ENCODE measurements at places on chromosomes 5 and 9.

DNA sequence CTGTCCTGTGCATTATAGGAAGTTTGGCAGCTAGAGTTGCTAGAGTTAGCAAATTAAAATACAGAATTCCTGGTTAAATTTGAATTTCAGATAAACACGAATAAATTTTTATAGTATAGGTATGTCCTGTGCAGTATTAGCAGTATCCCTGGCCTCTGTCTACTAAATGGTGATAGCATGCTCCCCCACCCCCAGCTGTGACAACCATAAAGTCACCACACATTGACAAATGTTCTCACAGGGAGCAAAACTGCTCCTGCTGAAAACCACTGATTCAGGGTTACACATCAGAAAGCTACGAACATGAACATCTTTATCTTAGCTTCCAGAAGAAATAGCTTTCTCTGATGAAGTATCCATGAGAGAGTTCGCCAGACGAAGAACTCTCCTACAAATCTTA lies 91.8 kb upstream of the CCDC112 start:
- DNase-seq, result no peak

DNA sequence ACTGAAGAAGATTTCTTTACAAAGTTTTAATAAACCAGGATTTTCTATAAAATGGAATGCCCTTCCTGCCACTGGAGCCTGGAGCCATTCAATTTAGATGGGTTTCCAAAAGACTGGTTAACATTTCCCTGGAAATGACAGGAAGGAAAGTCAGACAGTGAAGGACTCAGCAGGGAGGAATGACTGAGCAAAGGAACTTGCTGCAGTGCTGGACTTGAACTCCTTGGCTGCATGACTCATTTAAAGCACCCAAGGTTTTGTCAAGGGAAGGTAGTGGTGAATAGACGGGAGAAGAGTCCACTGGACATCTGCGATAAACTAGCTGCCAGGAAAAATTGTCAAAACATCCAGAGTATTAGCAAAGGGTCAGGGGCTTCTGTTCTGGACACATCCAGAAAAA lies 163.8 kb upstream of the SLC28A3 start:
- DNase-seq, result no peak

GRCh38 chr5:115685490-115685889 lies 59.7 kb upstream of the TMED7 start:
- DNase-seq, result no peak

- DNase-seq, result no peak
Measured at GRCh38 chr5:64312491-64312890, 146.8 kb downstream of the RNF180 start.

- DNase-seq, result no peak
Measured at GRCh38 chr9:4792054-4792571, 631 bp upstream of the RCL1 start.

DNA sequence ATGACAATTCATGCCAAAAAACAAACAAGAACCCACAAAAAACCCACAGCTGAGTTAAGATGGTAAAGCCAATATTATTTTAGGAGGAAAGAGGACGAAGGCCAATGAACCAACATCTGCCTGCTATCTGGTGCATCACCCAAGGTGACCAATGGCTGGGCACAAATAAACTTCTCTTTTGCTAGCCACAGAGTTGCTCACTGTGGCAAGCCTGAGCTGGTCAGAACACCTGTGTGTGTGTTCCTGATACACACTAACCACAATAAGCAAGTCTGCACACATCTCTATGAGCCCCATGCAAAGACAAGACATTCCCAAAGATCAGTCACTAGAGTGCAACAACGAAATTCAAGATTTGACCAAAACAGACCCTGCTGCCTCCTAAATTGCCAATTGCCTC lies 63.1 kb downstream of the RNF38 start:
- DNase-seq, result no peak

- DNase-seq, result no peak
Measured at GRCh38 chr5:66002415-66002814, 76.0 kb downstream of the ERBIN start.

GRCh38 chr9:109894473-109894872 lies 114.5 kb downstream of the PALM2AKAP2 start:
- DNase-seq, result no peak
